Adipocyte (in vitro differentiated cells): ENCODE measurements at places on chromosomes 1 and 21.
A peak's percentile ranks its signal among the peaks of the same experiment; 100 is the strongest.

- peak; percentile 57 for DNase-seq
Observed at GRCh38 chr1:78348496-78349284, 142.1 kb upstream of the PTGFR start.

- DNase-seq: no peak
Observed at GRCh38 chr1:39292401-39292800, 87.9 kb downstream of the MACF1 start.

DNA sequence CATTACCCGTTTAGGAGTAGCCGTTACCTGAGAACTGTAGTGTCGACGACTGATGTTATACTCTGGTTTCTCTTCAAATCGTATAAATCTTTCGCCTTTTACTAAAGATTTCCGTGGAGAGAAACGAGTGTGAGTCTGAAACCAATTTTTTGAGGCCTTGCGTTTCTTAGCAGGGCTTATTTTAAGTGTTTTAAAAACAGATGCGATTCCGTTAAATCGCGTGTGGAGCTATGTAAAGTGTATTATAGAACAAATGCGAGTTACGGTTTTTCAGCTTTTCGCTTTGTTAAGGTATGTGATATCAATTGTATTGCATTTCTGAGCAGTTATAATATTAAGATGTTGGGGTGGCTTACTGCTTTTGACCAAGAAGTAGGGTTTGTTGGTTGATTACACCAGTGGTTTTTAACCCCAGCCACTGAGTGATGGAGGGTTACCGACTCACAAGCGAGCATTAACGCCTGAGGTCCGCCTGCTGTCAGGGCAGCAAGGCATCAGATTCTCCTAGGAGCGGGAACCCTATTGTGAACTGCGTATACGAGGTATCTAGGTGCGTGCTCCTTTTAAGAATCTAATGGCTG lies 18.0 kb downstream of the KIAA2013 start:
- peak; percentile 94 for DNase-seq

- no peak for DNase-seq
Observed at GRCh38 chr1:118995312-118996016, 7.3 kb upstream of the TBX15 start.

GRCh38 chr1:203176273-203177035 lies 828 bp upstream of the MYBPH start:
- DNase-seq: no peak

DNA sequence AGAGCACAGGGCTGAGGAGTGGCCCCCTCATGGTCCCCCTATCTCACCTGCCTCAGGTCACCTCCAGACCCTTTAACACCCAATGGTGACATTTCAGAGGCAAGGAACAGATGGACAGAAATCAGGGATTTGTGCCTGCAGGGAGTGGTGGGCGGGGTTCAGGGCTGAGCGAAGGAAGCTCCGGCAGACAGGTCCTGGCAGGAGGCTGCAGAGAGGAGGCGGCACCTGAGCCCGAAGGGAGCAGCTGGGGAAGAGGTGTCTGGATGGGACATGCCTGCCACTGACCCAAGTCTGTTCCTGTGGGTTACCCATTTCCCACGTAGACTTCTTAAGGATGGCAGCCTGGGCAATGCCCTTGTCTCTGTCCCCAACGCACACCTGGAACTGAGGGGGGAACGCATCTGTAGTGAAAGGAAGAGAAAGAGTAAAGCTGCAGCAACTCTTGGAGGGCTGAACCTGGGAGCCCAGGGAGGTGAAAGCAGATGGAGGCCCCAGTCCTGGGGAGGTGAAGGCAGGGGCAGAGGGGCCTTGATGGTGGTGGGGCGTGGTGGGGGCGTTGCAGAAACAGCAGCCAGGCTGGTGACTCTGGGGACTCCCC lies 61.6 kb upstream of the ADARB1 start:
- no peak for DNase-seq

DNA sequence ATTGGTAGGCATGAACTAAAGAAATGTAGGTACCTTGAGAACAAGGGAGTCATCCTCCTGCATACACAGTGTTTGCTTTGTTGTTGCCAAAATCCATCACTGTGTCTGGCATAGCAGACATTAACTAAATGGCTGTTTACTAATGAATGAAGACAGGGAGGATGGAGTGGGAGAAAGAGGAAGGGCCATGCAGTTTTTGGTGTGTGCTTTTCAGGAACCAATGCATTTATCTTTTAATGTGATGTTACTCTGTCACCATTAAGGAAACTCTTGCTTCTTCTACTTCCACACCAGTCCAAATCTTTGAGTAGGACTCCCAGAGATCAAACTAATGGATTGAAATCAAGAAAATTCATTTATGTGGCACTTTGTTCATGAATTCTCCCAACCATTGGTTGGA lies 55.6 kb upstream of the DUSP10 start:
- no peak for DNase-seq

DNA sequence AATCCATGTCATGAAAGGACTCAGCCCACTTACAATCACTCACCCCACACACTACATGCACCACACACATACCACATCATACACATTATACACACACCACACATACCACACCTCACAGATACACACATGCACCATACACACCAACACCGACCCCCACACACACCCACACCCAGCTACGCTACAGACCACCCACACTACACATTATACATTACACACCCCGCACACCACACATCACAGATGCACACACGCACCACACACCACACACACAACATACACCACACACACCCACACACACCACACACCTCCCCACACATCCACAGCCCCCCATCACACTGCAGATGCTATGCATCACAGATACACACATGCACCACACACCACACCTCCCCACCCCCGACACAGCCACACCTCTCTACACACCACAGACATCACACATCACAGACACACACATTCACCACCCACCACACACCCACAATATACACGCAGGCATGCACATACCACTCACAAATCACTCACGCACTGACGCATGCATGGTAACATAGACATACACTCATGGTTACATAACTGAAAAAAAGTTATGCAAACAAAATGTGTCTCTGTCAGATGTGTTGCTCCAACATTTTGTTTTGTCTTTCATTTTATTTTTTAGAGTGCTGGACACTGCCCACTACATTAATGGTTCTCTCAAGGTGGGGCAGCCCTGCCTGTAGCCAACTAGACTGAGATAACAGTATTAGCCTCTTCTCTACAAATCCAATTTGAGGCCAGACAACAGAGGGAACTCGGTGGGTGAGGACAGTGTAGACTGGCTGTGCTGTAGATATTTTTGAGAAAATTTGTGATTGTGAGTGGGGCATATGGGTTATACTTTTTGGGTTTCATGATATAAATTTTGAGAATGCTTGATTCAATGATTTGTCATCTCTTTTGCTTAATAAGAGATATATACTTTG lies 15.2 kb upstream of the PGBD2 start:
- no peak for DNase-seq
